ENCODE measurements at places on chromosomes 13 and 19.

GRCh38 chr13:94656176-94656575, 54.5 kb downstream of the GPR180 start:
- no peak for DNase-seq

GRCh38 chr19:3897936-3898335, 17.5 kb downstream of the ATCAY start:
- DNase-seq, result no peak

GRCh38 chr13:75764926-75765310, 128.8 kb downstream of the LMO7 start:
- DNase-seq, result no peak

DNA sequence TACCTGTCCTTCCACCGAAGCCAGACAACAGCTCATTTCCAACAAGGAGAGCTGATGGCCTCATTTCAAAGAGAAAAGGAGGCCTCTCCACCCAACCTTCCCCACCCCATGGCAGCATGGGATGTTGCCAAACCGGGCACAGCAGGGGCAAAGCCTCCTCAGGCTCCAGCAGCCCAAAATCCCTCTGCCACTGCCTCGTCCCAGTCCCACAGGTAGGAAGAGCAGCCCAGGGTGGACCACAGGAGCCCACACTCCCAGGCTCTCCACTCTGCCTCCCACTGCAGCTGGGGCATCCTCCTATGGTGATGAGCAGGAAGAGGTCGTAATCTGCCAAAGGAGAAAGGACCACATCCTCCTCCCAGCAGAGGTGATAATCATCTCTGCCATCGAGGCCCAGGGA, 50.9 kb downstream of the PEPD start:
- no peak for DNase-seq

- DNase-seq, result no peak
These were observed 1576.7 kb downstream of the SLITRK1 start for GRCh38 chr13:82305588-82305987.

GRCh38 chr19:1513499-1514294, 878 bp upstream of the ADAMTSL5 start:
- DNase-seq, result peak; percentile 64

DNA sequence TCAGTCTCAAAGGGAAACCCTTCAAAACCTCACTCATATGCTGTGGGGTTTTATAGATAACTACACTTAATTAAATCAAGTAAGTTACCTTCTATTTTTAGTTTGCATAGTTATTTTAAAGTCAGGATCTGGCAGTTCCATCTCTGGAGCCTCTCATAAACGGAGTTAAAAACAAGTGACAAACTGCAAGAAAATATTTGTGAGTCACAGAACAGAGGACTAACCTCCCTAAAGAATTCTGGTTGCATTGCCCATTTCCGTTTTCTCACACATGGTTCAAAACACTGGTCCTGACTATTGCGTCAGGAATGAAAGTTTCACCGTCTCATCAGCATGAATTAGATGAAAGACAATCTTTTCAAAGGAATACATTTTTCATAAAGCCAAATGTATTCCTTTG, 10.6 kb downstream of the RXFP2 start:
- DNase-seq, result no peak

GRCh38 chr13:108083056-108083455, 132.3 kb downstream of the LIG4 start:
- DNase-seq, result no peak

DNA sequence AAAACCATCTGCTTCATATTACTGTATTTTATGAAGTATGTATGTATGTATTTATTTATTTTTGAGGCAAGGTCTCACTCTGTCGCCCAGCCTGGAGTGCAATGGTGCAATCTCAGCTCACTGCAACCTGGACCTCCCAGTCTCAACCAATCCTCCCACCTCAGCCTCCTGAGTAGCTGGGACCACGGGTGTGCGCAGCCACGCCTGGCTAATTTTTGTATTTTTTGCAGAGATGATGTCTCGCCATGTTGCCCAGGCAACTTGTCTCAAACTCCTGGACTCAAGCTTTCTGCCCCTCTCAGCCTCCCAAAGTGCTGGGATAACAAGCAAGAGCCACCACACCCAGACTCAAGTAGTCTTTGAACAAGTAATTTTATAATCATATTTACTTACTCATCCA, 5.5 kb downstream of the KATNAL1 start:
- no peak for DNase-seq

- no peak for DNase-seq
These were observed 16.2 kb downstream of the LAIR2 start for GRCh38 chr19:54518844-54519243.

DNA sequence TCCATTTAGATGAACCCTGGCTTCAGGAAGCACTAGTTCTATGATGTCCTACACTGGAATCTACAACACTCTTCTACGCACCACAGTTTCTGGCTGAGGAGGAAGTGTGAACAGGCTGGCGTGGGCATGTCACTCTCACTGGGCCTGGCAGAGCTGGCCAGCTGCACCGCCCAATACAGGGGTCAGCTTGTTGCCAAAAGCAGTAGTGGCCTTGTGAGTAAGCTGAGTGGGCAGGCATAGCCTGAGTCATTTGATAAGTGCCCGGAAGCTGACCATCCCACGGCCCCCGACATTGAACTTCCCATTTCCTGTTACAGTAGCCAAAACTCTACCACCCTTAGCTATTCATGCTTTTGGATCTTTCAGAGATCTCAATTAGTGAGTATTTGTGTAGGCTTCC, 240.9 kb upstream of the SERP2 start:
- DNase-seq, result no peak

DNA sequence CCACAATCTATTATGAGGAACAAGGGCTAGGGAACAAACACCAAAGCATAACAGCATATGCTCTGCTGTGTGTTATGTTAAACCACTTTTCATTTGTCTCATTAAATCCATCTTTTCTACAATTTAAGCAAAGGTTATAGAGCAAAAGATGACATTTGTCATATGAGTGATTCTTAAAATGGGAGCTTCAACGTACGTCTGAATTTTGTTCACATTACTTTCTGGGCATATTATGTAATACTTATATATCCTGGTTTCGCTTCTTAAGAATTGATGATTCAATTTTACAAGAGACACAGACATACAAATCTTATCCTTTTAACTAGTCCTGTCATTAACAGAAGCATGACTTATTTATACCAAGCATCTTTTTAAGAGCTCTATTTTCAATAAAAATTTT, 3.3 kb upstream of the TPP2 start:
- no peak for DNase-seq

DNA sequence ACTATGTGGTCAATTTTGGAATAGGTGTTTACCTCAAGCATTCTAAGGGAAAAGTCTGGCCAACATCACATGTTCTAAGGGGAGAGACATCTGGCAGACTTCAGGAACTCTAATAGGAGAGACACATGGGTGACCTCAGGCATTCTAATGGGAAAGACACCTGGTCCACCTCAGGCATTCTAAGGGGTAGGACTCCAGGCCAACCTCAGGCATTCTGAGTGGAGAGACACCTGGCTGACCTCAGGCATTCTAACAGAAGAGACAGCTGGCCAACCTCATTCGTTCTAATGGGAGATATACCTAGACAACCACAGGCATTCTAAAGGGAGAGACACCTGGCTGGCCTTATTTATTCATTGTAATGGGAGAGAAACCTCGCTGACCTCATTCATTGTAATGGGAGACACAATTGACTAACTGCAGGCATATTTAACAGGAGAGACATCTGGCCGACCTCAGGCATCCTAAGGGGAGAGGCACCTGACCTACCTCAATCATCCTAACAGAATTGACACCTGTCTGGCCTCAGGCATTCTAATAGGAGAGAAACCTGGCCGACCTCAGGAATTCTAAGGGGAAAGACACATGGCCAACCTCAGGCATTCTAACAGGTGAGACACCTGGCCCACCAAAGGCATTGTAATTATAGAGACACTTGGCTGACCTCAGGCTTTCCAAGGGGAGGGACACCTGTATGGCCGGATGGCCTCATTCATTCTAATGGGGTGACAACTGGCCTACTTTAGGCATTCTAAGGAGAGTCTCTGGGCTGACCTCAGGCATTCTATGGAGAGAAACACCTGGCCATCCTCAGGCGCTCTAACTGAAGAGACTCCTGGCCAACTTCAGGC, 1346.8 kb downstream of the UQCRFS1 start:
- DNase-seq, result no peak

DNA sequence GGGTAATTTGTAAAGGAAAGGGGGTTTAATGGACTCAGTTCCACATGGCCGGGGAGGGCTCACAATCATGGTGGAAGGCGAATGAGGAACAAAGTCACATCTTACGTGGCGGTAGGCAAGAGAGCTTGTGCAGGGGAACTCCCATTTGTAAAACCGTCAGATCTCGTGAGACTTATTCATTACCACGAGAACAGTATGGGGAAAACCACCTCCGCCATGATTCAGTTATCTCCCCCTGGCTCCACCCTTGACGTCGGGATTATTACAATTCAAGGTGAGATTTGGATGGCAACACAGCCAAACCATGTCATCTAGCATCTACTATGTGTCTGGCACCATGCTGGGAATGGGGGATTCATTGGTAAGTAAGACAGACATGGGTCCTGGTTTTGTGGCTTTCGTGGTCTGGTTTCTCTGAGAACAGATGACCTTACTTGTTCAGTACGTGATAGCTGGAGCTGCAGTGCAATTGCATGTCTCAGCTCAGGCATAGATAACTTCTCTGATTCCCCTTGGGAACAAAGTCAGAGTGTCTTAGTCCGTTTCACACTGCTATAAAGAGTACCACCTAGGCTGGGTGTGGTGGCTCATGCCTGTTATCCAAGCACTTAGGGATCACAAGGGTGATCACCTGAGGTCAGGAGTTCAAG, 8.3 kb downstream of the ZNF554 start:
- DNase-seq, result no peak

GRCh38 chr19:3695986-3696659, 4.1 kb downstream of the PIP5K1C start:
- no peak for DNase-seq

- DNase-seq, result no peak
These were observed 48.6 kb downstream of the CHST8 start for GRCh38 chr19:33670398-33670797.

DNA sequence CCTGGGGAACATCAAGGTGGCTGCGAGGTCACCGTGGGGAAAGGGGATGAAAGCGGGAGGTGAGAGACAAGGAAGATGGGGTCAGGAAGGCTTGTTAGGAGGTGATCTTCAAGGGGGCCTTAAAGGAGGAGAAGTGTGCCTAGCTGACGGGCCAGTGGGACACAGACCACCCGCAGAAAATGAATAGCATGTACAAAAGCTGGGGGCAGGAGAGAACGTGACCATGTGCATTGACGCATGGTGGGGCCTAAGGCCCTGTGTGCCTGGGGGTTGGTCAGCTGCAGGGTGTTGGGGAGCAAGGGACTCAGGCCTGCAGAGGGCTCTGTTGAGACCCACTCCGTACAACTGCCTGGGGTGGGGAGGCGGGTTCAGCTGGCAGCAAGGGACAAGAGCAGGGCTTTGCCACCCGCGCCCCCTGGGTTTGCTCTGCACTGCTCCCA, 5.9 kb downstream of the RAB8A start:
- DNase-seq, result no peak

DNA sequence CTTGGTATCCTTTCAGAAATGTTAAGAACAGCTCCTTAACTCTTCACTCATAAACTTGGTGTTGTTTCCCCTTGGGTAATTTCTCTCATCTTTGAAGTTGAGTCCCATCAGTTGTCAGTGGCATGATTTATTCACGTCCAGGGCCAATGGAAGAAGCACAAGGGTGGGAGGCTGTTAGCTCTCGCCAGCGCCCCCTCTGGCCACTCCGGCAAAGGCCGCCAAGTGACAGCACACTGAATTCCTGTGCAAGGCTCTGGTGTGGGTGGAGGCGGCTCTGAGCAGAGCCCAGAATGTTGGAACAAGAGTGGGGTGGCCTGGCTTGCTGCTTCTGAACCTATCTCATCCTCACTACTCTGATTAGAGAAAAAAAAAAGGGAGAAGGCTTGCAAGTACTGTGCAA, 13.1 kb upstream of the MEDAG start:
- no peak for DNase-seq

DNA sequence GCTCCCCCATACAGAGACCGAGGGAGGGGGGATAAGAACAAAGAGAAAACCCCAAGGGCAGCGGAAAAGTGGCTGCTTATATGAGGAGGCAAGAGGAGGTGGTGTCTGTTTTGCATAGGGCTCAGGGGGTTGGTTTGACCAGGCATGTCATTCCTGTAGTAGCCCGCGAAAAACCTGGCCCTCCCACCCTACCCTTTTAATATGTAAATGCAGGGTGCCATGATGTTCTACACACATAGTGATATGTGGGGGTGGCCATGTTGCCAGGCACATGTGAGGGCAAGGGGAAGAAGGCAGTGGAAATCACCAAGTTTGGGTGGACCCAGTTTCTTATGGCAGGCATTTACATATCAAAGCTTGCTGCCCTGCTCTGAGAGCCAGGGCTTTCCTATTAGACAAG, 203.5 kb upstream of the UBL3 start:
- DNase-seq, result no peak

DNA sequence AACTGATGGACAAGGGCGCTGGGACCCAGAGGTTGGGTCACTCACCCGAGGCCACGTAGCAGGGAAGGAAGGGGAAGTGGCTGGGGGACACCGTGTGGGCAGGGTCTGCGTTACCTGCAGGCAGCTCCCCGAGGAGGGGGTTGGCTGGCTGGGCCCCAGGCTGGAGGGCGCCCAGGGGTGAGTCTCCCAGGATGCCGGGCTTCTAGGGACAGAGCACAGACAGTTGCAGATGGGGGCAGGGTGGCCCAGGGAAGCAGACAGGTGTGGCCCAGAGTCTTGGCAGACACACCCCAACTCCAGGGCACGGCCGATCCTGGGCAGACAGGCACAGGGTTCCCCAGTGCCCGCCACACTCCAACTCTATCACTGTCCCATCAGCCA, 5.6 kb upstream of the FDX2 start:
- DNase-seq, result no peak

All from T-helper 17 cell (primary cell).